ENCODE measurements at places on chromosomes 1 and 21. TPM values are rescaled to one million over a fixed set of nuclear protein-coding genes. Genes with fewer than 3 reads are reported as not detected.

DNA sequence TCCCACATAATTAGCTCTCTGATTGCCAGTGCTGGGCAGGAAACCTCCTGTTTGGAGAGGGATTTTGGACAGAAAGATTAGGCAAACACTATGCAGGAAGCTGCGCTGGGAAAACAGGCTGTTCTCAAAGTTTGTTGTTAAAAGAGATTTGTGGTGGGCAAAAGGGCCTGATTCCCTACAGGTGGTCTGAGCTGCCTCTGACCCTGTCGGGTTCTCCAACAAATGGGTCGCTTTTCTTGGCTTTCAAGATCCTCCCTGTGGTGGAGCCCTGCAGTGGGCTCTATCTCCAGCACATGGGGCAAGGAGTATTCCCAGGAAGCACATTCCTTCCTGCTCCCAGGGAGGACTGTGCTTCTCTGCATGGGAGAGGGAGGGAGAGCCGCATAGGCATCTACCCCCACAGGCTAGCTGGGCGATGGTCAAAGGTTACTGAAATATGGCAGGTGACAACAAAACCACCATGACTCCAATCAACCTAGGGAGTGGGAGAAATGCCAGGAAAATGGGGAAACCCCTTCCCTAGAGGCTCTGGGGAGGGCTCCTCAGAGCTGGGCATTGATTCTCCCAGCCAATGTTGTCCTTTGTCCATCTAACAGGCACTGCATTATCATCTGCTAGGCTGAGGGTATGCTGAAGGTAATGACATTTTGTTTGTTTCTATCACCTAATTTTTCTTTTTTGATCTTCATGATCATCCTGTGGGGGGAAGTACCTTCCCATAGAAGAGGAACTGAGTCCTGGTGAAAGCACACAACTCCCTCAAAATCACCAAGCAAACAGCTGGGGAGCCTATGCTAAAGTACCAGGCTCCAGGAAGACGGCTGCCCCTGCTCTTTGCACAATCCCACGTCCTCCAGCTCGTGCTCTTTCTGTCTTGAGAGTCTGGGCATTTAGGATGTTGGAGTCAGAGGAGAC lies 85.3 kb downstream of the PLXNA2 start:
- peak overlapping the region; percentile 81 for H3K27ac ChIP-seq
- no peak overlapping the region for H3K4me3 ChIP-seq
- no peaks in the 10 kb centered on the region for H3K36me3 ChIP-seq

GRCh38 chr1:120178799-120179756 lies 2.8 kb upstream of the SEC22B start:
- H3K27ac ChIP-seq: peak overlapping the region; percentile 77
- no peaks in the 10 kb centered on the region for H3K27me3 ChIP-seq
- DNase-seq: no peak
- peaks cover 9% of the 10 kb centered on the region for H3K4me1 ChIP-seq
- peak overlapping the region; percentile 32 for H3K4me3 ChIP-seq

- no peak overlapping the region for H3K4me3 ChIP-seq
- no peaks in the 10 kb centered on the region for H3K27me3 ChIP-seq
- H3K27ac ChIP-seq: peak overlapping the region; percentile 52
- no peak for DNase-seq
Observed at GRCh38 chr1:159915571-159916241, 9.6 kb downstream of the TAGLN2 start.

DNA sequence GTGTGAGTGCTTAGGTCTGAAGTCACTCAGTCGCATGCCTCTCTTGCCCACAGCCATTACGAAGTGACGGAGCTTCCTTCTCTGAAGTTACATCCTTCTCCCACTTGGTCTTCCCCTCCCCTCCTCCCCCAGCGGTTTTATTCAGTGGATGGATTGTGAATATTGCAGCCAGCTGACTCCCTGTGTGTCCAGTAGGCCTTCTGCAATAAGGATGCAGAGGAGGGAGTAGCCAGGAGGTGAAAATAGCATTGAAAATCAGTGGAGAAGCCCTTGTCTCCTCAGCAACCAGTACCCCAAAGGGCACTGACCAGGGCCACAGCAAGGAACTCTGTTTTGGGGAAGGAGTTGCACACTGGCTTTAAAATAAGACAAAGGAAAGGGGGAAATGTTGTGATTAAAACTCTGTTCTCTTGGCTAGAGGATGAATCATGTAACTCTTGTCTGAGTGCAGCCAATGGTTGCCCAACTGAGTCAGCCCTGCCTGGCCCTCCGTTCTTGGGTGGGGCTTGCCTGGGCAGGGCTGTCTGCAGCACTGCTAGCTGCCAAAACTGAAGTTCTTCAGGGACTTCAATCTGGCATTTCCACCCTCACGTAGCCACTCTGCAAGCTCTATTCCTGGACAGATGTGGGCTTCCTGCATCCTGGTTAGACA lies 4.3 kb downstream of the S100A10 start:
- H3K27me3 ChIP-seq: no peaks in the 10 kb centered on the region
- DNase-seq: peak; percentile 87
- H3K4me1 ChIP-seq: no peaks in the 10 kb centered on the region

- no peaks in the 10 kb centered on the region for H3K4me1 ChIP-seq
- H3K27ac ChIP-seq: no peak overlapping the region
- no peak overlapping the region for H3K4me3 ChIP-seq
- H3K36me3 ChIP-seq: peaks cover 28% of the 10 kb centered on the region
- DNase-seq: peak; percentile 76
- no peaks in the 10 kb centered on the region for H3K27me3 ChIP-seq
Observed at GRCh38 chr1:56508523-56508983, 70.8 kb downstream of the PLPP3 start.

DNA sequence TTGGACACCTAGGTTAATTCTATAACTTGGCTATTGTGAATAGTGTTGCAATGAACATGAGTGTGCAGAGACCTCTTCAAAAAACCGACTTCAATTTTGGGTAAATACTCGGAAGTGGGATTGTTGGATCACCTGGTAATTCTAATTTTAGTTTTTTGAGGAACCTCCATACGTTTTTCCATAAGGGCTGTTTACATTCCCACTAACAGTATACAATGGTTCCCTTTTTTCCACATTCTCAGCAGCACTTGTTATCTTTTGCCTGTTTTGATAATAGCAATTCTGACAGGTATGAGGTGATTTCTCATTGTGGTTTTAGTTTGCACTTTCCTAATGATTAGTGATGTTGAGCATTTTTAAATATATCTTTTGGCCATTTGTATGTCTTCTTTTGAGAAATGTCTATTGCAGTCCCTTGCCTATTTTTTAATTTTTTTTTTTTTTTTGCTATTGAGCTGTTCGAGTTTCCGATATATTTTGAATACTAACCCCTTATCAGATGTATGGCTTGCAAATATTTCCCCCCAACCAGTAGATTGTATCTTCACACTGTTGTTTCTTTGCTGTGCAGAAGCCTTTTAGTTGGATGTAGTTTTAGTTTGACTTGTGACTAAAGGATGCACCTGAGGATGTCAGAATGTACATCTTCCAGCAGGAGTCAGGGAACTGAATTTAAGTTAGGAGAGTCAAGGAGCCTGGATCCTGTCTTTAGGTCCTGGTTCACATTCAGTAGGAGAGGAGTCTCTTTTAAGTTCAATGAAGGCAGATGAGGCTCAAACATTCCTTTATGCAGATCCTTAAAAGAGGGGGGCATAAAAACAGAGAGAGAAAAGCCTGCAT lies 120.0 kb downstream of the S1PR1 start:
- DNase-seq: no peak
- no peaks in the 10 kb centered on the region for H3K36me3 ChIP-seq
- H3K4me1 ChIP-seq: no peaks in the 10 kb centered on the region
- no peak overlapping the region for H3K27ac ChIP-seq
- no peak overlapping the region for H3K4me3 ChIP-seq

DNA sequence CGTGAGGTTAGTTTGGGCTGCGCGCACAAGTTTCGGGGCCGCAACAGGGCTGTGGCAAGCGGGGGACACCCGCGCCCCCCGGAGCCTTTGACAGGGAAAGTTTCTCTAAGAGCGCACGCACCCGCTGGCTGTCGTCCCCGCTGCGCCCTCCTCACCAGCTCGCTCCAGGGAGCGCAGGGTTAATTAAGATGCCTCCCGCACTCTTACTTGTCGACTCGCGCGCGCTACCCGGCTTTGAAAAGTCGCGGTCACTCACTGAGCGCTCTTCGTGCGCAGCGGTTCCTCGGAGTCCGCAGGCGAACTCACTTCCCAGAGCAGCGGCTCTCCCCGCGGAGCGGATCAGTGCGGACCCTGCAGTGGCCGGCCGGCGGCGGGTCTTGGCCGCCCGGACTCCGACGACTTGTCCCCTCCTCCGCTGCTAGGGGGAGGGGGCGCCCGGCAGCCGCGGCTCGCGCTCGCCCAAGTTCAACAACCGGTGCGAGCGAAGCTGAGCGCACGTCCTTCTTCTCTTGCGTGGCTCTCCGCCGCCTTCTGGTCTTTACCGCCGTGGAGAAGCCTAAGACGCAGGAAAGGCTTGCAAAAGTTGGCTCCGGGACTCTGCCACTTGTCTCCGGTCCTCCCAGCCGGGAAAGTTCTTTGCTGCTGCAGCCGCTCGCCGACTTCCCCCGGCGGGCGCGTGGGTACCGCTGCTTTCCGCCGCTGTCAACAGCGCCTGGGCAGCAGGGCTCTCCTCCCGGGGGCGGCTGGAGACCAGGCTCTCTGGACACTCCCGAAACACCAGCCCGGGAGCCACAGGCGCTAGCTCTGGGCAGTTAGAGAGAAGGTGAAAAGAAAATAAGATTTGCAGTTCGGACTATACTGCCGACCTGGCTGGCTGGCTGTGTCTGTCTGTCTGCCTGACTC lies 506 bp downstream of the JUN start:
- peak overlapping the region; percentile 82 for H3K4me3 ChIP-seq
- no peaks in the 10 kb centered on the region for H3K36me3 ChIP-seq
- H3K4me1 ChIP-seq: peaks cover 27% of the 10 kb centered on the region
- DNase-seq: peak; percentile 86

DNA sequence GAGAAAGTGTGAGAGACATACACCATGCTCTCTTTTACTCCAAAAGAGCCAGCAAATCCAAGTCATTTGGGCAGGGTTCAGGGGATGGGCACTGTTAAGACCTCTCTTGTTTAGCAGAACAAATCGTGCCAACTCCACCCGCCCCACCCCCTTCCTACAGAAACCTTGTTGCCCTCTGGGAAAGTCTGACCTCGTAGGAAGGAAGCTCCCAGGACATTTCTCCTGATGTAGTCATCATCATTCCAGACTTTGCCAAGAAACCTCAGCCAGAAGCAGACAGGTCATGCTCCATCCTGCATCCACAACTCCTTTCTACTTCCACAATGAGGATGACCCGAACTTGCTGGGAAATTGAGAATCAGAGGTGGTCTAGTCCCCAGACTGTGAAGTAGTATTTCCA lies 57.7 kb downstream of the UBE2T start:
- no peaks in the 10 kb centered on the region for H3K36me3 ChIP-seq
- no peak for DNase-seq
- no peak overlapping the region for H3K4me3 ChIP-seq
- H3K27ac ChIP-seq: no peak overlapping the region
- peaks cover 5% of the 10 kb centered on the region for H3K4me1 ChIP-seq

DNA sequence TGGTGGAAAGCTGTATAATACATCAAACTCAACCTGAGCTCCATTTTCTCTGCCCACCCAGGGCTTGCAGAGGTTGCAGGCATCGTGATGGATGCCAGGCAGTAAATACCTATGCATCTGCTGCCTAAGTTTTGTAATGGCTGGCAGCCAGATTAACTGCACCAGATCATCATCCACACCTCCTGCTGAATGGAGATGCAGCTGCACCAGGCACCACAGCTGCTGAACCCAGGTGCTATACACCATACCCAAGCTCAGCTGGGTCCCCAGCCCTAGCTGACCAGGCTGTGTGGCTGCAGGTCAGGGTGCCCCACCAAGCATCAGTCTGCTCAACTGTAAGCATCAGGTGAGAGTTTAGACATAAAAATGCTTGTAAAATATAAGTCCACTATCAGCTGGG lies 6.7 kb upstream of the SNAPIN start:
- peak; percentile 40 for DNase-seq
- no peak overlapping the region for H3K27ac ChIP-seq
- peaks cover 3% of the 10 kb centered on the region for H3K36me3 ChIP-seq
- H3K4me1 ChIP-seq: no peaks in the 10 kb centered on the region
- H3K4me3 ChIP-seq: no peak overlapping the region

DNA sequence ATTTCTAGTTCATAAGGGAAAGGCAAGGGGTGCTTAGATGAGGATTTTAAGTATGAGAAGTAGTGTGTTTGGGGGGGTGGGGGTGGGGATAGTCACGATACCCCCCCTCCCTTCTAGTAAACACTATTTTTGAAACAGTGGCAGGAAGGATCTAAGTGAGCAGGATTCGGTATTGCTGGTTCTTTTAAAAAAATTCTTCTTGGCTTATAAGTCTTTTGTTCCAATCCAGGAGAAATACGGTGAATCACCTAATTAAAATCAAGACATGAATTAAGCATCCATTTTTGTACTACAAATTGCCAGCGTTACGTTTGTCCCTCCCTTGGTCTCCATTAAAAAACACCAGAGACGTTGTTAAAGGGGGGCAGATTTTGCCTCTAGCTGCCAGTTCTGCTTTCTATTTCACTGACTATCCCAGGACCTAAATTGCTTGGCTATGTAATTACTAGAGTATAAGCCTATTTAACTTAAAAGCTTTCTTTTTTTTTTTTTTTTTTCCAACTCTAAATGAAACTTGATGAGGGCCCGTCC lies 911 bp downstream of the LMO4 start:
- peak overlapping the region; percentile 87 for H3K4me3 ChIP-seq
- DNase-seq: no peak
- peaks cover 41% of the 10 kb centered on the region for H3K4me1 ChIP-seq
- no peaks in the 10 kb centered on the region for H3K27me3 ChIP-seq
- H3K27ac ChIP-seq: peak overlapping the region; percentile 99

- H3K27me3 ChIP-seq: no peaks in the 10 kb centered on the region
- H3K4me3 ChIP-seq: no peak overlapping the region
- peaks cover 13% of the 10 kb centered on the region for H3K4me1 ChIP-seq
Observed at GRCh38 chr21:16345757-16346156, 616.0 kb downstream of the USP25 start.

GRCh38 chr1:67983867-67984266 lies 66.6 kb downstream of the DIRAS3 start:
- H3K4me1 ChIP-seq: no peaks in the 10 kb centered on the region
- no peak overlapping the region for H3K4me3 ChIP-seq
- no peaks in the 10 kb centered on the region for H3K27me3 ChIP-seq
- no peak overlapping the region for H3K27ac ChIP-seq

GRCh38 chr1:151831605-151832004 lies at the start of gene RORC:
Gene RORC (minus strand): TSS chr1:151831802. CDS start chr1:151831764, 38 bp downstream.
- no peaks in the 10 kb centered on the region for H3K27me3 ChIP-seq
- H3K4me1 ChIP-seq: peaks cover 9% of the 10 kb centered on the region
- H3K4me3 ChIP-seq: no peak within 1 kb of the TSS
- no peak for DNase-seq

Gene SLAMF9
- not detected for total RNA-seq

Gene LHX4
- total RNA-seq: not detected

Gene RPTN
- total RNA-seq: not detected

Gene TNNI3K
- total RNA-seq: 1.6 TPM
